ENCODE measurements at places on chromosomes 12 and 14.

GRCh38 chr14:95294834-95295599, 24.7 kb downstream of the CLMN start:
- peaks cover 9% of the 10 kb centered on the region for H3K4me1 ChIP-seq
- H3K27ac ChIP-seq = no peak overlapping the region
- DNase-seq = no peak
- H3K4me3 ChIP-seq = no peak overlapping the region
- H3K27me3 ChIP-seq = no peaks in the 10 kb centered on the region
- H3K36me3 ChIP-seq = no peaks in the 10 kb centered on the region

- no peaks in the 10 kb centered on the region for H3K36me3 ChIP-seq
- H3K27me3 ChIP-seq = peaks cover 60% of the 10 kb centered on the region
- H3K4me1 ChIP-seq = peaks cover 36% of the 10 kb centered on the region
- H3K27ac ChIP-seq = no peak overlapping the region
- H3K4me3 ChIP-seq = peak overlapping the region; percentile 49
These were observed 225.6 kb upstream of the CRY1 start for GRCh38 chr12:107318806-107319532.

GRCh38 chr14:63428486-63428885, 109.8 kb upstream of the GPHB5 start:
- no peaks in the 10 kb centered on the region for H3K4me1 ChIP-seq
- H3K4me3 ChIP-seq = no peak overlapping the region
- no peak for DNase-seq
- no peaks in the 10 kb centered on the region for H3K27me3 ChIP-seq
- no peaks in the 10 kb centered on the region for H3K36me3 ChIP-seq

- H3K27ac ChIP-seq = no peak overlapping the region
- no peaks in the 10 kb centered on the region for H3K4me1 ChIP-seq
- no peak overlapping the region for H3K4me3 ChIP-seq
- H3K36me3 ChIP-seq = no peaks in the 10 kb centered on the region
- H3K27me3 ChIP-seq = peaks cover 9% of the 10 kb centered on the region
- no peak for DNase-seq
These were observed 61.9 kb downstream of the CCDC92 start for GRCh38 chr12:123910761-123911193.

DNA sequence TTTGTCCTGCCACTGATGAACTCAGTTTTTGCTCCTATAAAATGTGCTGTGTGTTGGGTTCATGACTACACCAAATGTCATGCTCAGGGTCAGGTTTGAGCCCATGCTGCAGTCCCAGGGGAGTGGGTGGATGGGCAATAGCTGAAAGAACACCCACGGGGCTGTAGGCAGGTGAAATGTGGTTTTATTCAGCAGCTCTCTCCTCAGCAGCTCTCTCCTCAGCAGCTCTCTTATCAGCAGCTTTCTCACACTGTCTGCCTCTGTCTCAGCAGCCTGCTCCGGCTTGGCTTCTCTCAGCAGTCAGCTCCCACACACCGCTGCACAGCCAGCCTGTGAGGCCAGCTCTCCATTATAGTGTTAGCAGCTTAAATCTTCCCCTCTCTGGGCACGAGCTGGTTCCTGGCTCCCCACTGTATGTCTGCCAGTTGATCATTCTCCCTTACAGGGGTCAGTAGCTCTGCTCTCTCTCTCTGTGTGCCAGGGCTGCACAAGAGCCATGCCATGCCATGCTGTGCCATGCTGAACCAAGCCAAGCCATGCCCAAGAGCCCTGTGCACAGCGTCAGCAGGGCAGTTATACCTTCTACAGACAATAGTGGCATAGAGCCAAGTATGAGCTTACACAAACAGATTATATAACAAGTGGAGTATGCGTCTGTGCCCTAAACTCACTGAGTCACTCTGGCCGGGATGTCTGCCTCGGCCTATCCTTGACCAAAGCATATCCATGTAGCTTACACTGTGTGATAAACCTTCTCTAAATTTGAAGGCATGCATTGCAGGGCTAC, 303.3 kb upstream of the TMPO start:
- H3K4me1 ChIP-seq = no peaks in the 10 kb centered on the region
- DNase-seq = no peak
- H3K27ac ChIP-seq = no peak overlapping the region

- H3K36me3 ChIP-seq = no peaks in the 10 kb centered on the region
- no peak overlapping the region for H3K4me3 ChIP-seq
- no peak for DNase-seq
- H3K4me1 ChIP-seq = peaks cover 5% of the 10 kb centered on the region
- H3K27ac ChIP-seq = no peak overlapping the region
These were observed 118.3 kb upstream of the SLC38A4 start for GRCh38 chr12:46944088-46944487.

DNA sequence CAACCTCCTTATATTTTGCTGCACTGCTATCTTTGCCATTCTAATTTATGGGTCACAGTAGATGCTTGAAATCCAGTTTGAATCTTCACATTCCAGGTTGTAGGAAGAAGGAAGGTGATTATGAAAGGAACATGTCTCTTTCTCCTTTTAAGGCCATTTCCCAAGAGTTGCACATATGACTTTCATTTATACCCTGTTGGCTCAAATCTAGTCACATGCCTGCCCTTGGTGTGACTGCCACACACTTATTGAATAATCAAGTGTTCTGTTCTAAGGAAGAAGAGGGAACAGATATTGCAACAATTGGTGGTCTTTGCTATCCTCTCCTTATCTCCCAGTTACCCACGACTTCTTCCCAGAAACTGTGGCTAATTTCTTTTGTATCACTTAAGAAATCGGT, 404.3 kb downstream of the TMEM117 start:
- no peak overlapping the region for H3K27ac ChIP-seq
- no peak overlapping the region for H3K4me3 ChIP-seq
- H3K4me1 ChIP-seq = no peaks in the 10 kb centered on the region
- no peaks in the 10 kb centered on the region for H3K36me3 ChIP-seq

- no peak overlapping the region for H3K4me3 ChIP-seq
- no peaks in the 10 kb centered on the region for H3K27me3 ChIP-seq
- no peak overlapping the region for H3K27ac ChIP-seq
- DNase-seq = no peak
- H3K4me1 ChIP-seq = no peaks in the 10 kb centered on the region
These were observed 42.0 kb downstream of the TRAF3 start for GRCh38 chr14:102819176-102819628.

GRCh38 chr14:84237881-84238280, 1292.1 kb upstream of the FLRT2 start:
- H3K4me3 ChIP-seq = no peak overlapping the region
- no peaks in the 10 kb centered on the region for H3K36me3 ChIP-seq
- no peaks in the 10 kb centered on the region for H3K4me1 ChIP-seq
- H3K27me3 ChIP-seq = no peaks in the 10 kb centered on the region
- no peak for DNase-seq
- no peak overlapping the region for H3K27ac ChIP-seq

- no peaks in the 10 kb centered on the region for H3K27me3 ChIP-seq
- H3K27ac ChIP-seq = no peak overlapping the region
- no peaks in the 10 kb centered on the region for H3K4me1 ChIP-seq
- H3K36me3 ChIP-seq = no peaks in the 10 kb centered on the region
These were observed 11.5 kb downstream of the ACSS3 start for GRCh38 chr12:81089412-81089811.

DNA sequence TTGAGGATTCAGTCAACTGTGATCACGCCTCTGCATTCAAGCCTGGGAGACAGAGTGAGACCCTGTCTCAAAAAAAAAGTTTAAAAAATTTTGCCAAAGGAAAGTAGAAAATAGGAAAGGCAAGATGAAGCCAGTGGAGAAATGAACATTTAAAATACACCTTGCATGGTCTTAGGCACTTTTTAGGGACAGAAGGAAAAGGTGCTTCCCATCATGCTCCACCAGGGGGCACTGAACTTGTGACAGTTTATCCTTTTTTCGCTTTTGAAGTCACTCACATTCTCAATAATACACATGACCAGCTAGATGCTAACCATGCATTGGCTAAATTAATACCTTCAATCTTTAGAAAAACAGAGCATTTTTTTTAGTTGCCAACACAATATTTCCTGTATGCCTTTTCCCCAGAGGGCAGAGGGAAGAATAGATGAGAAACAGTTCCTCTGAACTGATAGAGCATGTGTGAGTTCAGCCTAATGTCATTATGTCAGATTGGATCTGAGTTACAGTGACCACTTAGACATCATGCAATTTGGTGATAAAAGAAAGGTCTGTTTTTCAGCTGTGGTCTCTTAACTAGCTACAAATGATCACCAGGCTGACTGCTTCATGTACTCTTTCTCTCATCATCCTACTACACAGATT, 221.8 kb upstream of the SSTR1 start:
- no peak overlapping the region for H3K4me3 ChIP-seq
- H3K36me3 ChIP-seq = no peaks in the 10 kb centered on the region
- no peaks in the 10 kb centered on the region for H3K4me1 ChIP-seq
- H3K27me3 ChIP-seq = no peaks in the 10 kb centered on the region
- DNase-seq = no peak
- no peak overlapping the region for H3K27ac ChIP-seq

GRCh38 chr14:38553586-38553985, 297.7 kb upstream of the CLEC14A start:
- H3K27ac ChIP-seq = no peak overlapping the region
- no peaks in the 10 kb centered on the region for H3K36me3 ChIP-seq
- DNase-seq = no peak
- H3K27me3 ChIP-seq = no peaks in the 10 kb centered on the region
- no peak overlapping the region for H3K4me3 ChIP-seq

- H3K27me3 ChIP-seq = no peaks in the 10 kb centered on the region
- no peak for DNase-seq
- peaks cover 31% of the 10 kb centered on the region for H3K36me3 ChIP-seq
- no peaks in the 10 kb centered on the region for H3K4me1 ChIP-seq
- H3K4me3 ChIP-seq = no peak overlapping the region
These were observed 36.1 kb downstream of the SNX6 start for GRCh38 chr14:34593740-34594375.

- no peak for DNase-seq
- H3K4me3 ChIP-seq = no peak overlapping the region
- no peaks in the 10 kb centered on the region for H3K4me1 ChIP-seq
These were observed 17.1 kb upstream of the OR10P1 start for GRCh38 chr12:55619354-55620138.

DNA sequence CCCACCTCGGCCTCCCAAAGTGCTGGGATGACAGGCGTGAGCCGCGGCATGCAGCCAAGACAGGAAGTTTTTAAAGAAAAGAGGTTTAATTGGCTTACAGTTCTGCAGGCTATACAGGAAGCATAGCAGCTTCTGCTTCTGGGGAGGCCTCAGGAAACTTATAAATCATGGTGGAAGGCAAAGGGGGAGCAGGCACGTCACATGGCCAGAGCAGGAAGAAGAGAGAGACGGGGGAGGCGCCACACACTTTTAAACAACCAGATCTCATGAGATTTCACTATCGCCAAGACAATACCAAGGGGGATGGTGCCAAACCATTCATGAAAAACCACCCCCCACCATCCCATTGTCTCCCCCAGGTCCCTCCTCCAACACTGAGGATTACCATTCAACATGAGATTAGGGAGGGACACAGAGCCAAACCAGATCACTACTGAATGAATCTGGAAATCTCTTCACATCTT, 14.1 kb downstream of the CCDC63 start:
- DNase-seq = no peak
- no peak overlapping the region for H3K4me3 ChIP-seq
- no peaks in the 10 kb centered on the region for H3K27me3 ChIP-seq
- no peaks in the 10 kb centered on the region for H3K4me1 ChIP-seq

- no peak overlapping the region for H3K27ac ChIP-seq
- no peak overlapping the region for H3K4me3 ChIP-seq
These were observed 61.8 kb downstream of the FBXL14 start for GRCh38 chr12:1532375-1533165.

DNA sequence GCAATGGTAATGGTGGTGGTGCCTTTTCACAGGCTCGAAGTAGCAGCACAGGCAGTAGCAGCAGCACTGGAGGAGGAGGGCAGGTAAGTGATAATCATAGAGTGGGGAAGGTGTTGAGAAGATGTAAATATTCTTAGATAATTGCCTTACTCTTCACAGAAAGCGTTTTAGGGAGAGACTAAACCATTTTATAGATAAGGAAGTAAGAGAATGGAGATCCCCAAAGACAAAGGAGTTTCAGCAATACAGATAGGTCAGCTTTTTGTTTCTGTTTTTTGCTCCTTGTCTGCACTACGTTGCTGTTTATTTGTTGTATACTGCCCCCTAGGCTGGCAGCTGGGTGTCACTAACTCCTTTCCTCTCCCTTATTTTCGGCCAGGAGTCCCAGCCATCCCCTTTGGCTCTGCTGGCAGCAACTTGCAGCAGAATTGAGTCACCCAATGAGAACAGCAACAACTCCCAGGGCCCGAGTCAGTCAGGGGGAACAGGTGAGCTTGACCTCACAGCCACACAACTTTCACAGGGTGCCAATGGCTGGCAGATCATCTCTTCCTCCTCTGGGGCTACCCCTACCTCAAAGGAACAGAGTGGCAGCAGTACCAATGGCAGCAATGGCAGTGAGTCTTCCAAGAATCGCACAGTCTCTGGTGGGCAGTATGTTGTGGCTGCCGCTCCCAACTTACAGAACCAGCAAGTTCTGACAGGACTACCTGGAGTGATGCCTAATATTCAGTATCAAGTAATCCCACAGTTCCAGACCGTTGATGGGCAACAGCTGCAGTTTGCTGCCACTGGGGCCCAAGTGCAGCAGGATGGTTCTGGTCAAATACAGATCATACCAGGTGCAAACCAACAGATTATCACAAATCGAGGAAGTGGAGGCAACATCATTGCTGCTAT, 2.0 kb downstream of the SP1 start:
- H3K4me3 ChIP-seq = no peak overlapping the region
- H3K27me3 ChIP-seq = no peaks in the 10 kb centered on the region
- DNase-seq = peak; percentile 75

DNA sequence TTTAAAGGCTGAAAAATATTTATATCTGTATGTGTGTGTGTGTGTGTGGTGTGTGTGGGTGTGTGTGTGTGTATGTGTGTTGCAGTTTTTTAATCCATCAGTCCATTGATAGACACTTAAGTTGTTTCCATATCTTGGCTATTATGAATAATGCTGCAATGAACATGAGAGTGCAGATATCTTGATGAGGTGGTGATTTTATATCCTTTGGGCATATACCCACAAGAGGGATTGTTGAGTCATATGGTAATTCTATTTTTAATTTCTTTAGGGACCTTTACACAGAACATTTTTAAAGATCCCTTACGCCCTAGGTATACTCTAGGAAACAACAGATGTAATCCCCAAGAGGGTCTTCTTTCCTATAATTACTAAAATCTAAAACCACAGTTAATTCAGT, 154.5 kb upstream of the CLEC14A start:
- no peaks in the 10 kb centered on the region for H3K36me3 ChIP-seq
- H3K4me3 ChIP-seq = no peak overlapping the region
- H3K27ac ChIP-seq = no peak overlapping the region
- DNase-seq = no peak
- H3K27me3 ChIP-seq = no peaks in the 10 kb centered on the region

GRCh38 chr14:78614593-78614992, 444.4 kb downstream of the NRXN3 start:
- H3K36me3 ChIP-seq = no peaks in the 10 kb centered on the region
- DNase-seq = no peak
- no peaks in the 10 kb centered on the region for H3K27me3 ChIP-seq
- H3K27ac ChIP-seq = no peak overlapping the region
- H3K4me1 ChIP-seq = no peaks in the 10 kb centered on the region

DNA sequence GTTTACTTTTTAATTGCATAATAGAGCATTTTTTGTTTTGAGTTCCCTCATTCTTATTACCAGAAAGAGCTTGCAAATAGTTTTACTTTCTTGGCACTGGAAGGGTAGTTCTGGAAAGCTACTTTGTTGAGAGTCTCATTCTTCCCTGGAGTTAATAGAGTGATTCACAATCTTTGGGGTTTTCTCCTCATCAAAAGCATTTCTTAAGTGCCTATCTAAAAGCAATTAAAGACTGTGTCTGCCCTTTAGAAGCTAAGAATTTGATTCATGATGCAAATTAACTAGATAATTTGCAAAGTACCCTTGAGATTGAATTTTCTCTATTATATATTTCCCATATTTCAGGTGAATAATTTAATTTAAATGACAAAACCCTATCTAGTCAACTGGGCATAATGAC, 8.1 kb upstream of the BMAL2 start:
- no peaks in the 10 kb centered on the region for H3K27me3 ChIP-seq
- DNase-seq = no peak
- H3K27ac ChIP-seq = no peak overlapping the region
- no peak overlapping the region for H3K4me3 ChIP-seq

All from sigmoid colon (tissue), 7 donors.